CD4-positive, alpha-beta T cell (primary cell): ENCODE measurements at places on chromosomes 1 and 21. TPM values are rescaled to one million over a fixed set of nuclear protein-coding genes. Genes with fewer than 3 reads are reported as not detected.

DISC1 gene
- total RNA-seq, result 20.0 TPM

S100A16 gene
- not detected for total RNA-seq

KCNT2 gene
- not detected for total RNA-seq

CFHR4 gene
- total RNA-seq, result not detected

HAX1 gene
- 62.5 TPM for total RNA-seq

NFASC gene
- not detected for total RNA-seq
